ENCODE measurements at places on chromosomes 7 and 10.

DNA sequence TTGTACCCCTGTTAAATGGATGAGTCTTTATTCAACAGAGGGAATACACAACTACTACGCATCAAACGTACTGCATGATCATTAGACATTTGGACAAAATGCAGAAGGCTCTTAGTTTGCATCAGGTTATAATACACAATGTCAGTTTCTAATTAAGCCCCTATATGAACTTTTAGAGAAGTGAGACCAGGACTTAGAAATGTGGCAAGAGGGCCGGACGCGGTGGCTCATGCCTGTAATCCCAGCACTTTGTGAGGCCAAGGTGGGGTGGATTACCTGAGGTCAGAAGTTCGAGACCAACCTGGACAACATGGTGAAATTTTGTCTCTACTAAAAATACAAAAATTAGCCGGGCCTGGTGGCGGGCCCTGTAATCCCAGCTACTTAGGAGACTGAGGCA is 76.3 kb upstream of the MGMT start:
- no peak for DNase-seq

- DNase-seq, result no peak
Measured at GRCh38 chr10:23367896-23368595, 23.4 kb upstream of the C10orf67 start.

- DNase-seq, result no peak
Measured at GRCh38 chr10:12568391-12569009, 219.2 kb downstream of the CAMK1D start.

DNA sequence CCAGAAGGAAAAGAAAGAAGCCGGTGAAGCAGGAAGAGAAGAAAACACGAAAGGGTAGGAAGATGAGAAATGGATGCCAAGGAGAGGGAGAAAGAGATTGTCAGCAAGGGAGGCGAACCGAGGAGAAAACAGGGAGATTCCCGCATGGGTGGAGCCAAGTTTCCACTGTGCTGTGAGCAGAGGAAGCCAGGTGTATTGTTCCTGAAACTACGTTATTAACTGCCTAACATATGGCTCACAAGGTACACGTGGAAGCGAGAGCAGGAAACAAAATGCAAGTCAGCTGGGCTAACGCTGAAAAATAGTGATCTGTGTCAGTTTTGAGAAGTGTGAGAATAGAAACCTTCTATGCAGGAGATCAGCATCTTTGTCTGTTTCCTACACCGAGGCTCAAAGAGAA is 20.4 kb upstream of the HIPK2 start:
- DNase-seq, result no peak

- no peak for DNase-seq
Measured at GRCh38 chr7:144771174-144771573, 64.7 kb downstream of the TPK1 start.

All from activated CD4-positive, alpha-beta T cell treated with anti-CD3 and anti-CD28 coated beads for 24 hours (primary cell).